Activated CD8-positive, alpha-beta memory T cell treated with anti-CD3 and anti-CD28 coated beads for 1 hour (primary cell): ENCODE measurements at places on chromosomes 7 and 10.

DNA sequence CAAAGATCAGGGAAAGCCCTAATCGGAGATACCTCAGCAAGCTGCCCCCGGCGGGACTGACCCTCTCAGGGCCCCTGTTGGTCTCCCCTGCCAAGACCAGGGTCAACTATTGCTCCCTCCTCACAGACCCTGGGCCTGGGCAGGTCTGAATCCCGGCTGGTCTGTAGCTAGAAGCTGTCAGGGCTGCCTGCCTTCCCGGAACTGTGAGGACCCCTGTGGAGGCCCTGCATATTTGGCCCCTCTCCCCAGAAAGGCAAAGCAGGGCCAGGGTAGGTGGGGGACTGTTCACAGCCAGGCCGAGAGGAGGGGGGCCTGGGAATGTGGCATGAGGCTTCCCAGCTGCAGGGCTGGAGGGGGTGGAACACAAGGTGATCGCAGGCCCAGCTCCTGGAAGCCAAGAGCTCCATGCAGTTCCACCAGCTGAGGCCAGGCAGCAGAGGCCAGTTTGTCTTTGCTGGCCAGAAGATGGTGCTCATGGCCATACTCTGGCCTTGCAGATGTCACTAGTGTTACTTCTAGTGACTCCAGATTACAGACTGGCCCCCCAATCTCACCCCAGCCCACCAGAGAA is 24.1 kb downstream of the TBATA start:
- DNase-seq = no peak

DNA sequence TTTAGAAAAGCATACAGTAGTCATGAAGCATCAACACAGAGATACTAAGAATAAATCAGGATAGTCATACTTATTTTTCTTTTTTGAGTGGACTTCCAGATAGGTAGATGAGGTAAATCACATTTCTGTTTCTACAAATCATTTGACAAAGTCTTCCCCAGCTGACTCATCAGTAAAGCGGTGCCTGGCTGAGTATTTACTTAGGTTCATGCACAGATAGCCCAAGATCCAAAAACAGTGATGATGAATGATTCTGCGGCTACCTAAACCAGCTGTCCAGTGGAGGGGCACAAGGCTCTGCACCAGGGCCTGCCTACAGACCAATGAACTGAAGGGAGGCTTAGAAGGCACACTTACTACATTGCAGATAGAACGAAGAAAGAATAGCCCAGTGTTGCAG is 113.1 kb downstream of the PARP12 start:
- no peak for DNase-seq

DNA sequence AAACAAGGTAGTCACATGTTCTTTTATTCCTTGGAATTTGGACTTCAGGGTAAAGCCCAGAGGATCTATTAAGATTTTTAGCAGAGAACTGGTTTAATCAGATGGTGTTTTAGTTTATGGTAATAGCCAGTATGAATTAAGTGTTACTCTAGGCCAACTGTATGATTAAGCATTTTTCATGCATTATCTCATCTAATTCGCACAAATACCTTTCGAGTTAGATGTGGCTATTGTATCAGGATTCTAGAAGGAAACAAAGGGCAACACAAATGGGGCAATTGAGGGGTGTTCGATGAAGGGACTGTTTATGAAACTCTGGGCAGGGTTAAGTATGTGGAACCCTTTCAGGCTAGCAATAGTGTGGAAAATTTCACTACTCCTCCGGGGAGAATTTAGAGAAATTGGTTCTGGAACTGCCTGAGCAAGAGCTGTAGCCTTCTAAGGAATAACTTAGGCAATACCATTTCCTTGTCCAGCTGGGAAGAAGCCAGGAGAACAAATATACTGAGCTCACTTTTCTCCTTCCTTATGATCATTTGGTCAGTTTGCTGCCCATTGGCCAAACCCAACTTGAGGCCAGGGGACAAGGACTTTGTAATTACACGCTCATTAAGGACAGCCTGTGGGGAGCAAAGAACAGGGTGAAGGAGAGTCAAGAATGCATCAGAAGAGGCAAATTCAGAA is 319.0 kb upstream of the FZD1 start:
- no peak for DNase-seq

DNA sequence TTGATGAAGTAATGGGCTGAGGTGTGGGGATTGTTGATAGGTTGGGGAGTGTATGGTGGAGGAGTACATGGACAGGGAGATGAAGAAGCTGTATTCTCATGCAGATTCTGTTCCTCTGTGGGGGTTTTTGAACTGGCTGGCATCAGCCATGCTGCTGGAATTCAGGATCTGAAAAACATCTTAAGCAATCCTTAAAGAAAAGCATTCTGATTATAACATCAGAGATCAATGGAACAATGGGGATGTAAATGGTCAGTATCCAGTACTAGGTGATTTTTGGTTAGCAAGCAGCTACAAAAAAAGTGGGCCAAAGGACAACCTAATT is 247.5 kb upstream of the GALNT17 start:
- DNase-seq = no peak

GRCh38 chr10:99339077-99339476 is 9.9 kb downstream of the CNNM1 start:
- DNase-seq = no peak

DNA sequence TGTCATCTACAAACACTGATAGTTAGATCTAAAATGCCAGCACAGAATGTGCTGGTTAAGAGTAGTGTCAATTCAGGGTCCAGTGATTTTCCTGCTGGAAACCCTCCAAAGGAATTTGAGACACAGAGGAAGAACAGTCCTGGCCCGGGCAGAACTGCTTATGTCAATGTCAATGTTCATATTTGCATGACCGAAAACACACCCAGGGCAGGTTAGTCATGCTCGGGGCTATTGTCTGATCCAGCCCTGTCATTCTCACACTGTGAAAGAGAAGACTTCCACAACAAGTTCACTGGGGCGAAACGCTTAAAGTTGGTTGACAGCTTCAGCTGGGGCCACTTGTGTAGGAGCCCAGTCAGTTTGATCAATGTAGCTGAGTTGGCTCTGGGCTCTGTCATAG is 139.3 kb downstream of the C1GALT1 start:
- no peak for DNase-seq

- DNase-seq = no peak
Measured at GRCh38 chr10:103643381-103643780, 149.9 kb downstream of the NEURL1 start.

DNA sequence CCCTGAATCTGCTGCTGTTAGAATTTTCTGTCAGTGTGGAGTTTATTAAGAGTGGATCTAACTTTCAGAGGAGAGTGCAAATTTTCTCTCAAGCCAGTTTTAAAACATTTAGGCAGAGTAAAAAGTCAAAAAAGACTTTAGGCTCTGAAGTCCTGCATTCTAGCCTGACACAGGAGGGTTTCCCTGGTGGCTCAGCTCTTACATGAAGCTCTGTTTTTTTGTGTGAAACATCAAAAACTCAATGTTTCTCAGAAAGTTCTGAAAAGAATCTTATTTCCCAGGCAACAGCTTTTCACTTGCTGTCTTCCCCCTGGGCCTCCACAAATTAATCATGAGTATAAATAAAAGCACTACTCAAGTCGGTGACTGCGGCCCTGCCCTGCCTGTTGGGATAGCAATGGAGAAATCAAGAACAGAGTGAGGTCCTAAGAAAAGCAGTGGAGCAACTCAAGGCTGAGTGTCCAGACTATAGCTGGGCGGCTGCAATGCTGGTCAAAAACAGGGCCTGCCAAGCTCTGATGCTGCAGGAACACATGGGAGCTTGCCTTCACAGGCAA is 22.3 kb upstream of the WDR11 start:
- no peak for DNase-seq

DNA sequence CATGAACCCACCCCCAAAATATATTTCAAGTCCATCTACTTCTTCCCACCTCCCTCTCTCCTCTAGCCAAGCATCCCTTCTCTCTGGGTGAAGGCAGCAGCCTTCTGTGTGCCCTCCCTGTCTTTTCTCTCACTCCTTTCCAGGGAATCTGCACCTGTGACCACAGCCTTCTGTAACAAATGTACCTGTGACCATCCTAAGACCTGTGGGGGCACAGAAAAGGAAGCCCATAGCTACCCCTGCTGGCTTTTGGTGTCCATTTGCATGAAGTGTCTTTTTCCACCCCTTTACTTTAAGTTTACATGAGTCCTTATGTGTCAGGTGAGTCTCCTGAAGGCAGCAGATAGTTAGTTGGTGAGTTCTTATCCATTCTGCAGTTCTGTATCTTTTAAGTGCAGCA is 2.0 kb upstream of the TBXAS1 start:
- DNase-seq = no peak
